Cardiac muscle cell (in vitro differentiated cells and primary cell): ENCODE measurements at places on chromosomes 3 and 15. TPM values are rescaled to one million over a fixed set of nuclear protein-coding genes. Genes with fewer than 3 reads are reported as not detected.

The SNUPN gene
- 16.8 and 20.2 TPM in 2 replicates for total RNA-seq

The WDR93 gene
- 0.06 and 0.70 TPM in 2 replicates for total RNA-seq

The ATP13A5 gene
- not detected in 2 replicates for total RNA-seq

The GATA2 gene
- 17.7 and 18.3 TPM in 2 replicates for total RNA-seq

GRCh38 chr15:64164436-64164835 is 1.6 kb upstream of the PPIB start:
- no peak for DNase-seq

- DNase-seq = peak; percentile 81
These were observed 102.7 kb downstream of the OSBPL10 start for GRCh38 chr3:31878231-31878838.

DNA sequence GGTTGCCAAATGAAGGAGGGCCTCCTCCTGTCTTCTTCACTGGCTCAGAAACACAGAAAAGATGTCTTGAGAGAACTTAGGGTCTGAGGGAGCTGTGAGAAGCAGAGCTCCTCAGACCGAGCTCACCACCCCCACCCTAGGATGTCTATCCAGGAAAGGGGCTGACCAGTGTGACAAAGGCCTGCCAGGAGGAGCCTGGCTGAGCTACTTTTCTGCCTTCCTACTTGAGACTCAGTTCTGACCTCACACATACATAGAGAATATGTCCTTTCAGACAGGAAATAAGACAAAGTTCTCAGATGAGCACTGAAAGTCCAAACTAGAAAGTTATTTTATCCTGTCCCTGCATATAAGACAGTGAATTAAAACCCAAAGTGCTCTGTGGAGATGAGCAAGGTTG is 54.5 kb downstream of the KIF9 start:
- no peak for DNase-seq

- DNase-seq = no peak
These were observed 8.2 kb downstream of the TPM1 start for GRCh38 chr15:63050731-63051155.

DNA sequence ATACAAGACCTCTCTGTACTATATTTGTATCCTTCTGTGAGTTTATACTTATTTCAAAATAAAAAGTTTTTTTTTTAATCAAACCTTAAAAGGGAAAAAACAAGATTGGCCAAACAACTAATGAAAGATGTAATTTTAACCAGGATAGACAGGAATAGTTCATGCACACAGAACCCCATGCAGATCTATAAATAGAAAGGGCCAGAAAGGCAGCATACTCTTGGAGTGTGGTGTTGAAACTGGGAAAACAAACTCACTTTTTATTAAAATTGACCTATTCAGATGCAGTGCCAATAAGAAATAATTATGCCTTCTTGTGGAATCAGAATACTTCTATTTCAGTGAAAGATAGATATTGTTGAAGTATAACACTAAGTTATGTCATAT is 204.6 kb downstream of the PLCL2 start:
- DNase-seq = no peak

GRCh38 chr15:45262906-45263461 is 10.9 kb downstream of the SLC28A2 start:
- no peak for DNase-seq

GRCh38 chr3:15007681-15008141 is 57.4 kb downstream of the MRPS25 start:
- no peak for DNase-seq

GRCh38 chr3:123608263-123608937 is 23.5 kb upstream of the HACD2 start:
- DNase-seq = no peak

DNA sequence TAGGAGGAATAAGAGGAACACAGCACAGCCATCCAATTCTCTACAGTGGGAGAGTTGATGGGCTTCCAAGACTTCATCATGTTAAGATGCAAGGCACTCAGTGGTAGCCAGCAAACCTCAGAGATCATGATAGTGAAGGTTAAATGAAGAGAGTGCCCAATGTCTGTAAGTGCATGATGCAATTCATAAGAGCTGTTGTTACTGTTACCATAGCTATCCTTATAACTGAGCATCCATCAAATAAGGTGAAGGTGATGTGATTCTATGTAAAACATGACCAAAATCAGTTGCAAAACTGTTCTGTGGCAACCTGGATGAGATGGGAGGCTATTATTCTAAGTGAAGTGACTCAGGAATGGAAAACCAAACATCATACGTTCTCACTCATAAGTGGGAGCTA is 289.7 kb downstream of the MAGI1 start:
- DNase-seq = peak; percentile 25
